ENCODE measurements at places on chromosomes 2 and 18. TPM values are rescaled to one million over a fixed set of nuclear protein-coding genes. Genes with fewer than 3 reads are reported as not detected.

Gene CFAP210
- not detected for total RNA-seq

Gene IL1A
- total RNA-seq: 0.22 TPM

- no peak for DNase-seq
These were observed 4.4 kb downstream of the NFATC1 start for GRCh38 chr18:79400091-79400590.

DNA sequence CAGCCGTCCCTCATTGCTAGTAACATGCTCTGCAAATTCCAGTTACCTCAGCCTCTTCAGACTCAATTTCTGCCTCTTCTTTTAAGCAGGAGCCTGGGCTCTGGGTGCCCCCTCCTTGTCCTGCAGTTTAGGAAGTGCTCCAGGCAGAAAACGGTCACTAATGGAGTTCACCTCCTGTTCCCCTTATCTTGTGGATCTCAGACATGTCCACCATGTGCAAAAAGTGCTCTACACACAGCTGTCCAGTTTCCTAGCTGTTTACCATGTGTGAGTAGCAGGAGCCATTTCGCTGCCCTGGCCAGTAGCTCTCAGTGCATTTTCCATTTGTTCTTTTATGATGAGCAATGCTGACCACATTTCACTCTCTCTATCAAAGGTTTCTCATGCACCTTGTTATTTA lies 4.9 kb downstream of the SH3YL1 start:
- DNase-seq: no peak

- DNase-seq: peak; percentile 75
These were observed 48.6 kb downstream of the DDX1 start for GRCh38 chr2:15640261-15640711.

Gene CHST10
- total RNA-seq: 13.7 TPM

DNA sequence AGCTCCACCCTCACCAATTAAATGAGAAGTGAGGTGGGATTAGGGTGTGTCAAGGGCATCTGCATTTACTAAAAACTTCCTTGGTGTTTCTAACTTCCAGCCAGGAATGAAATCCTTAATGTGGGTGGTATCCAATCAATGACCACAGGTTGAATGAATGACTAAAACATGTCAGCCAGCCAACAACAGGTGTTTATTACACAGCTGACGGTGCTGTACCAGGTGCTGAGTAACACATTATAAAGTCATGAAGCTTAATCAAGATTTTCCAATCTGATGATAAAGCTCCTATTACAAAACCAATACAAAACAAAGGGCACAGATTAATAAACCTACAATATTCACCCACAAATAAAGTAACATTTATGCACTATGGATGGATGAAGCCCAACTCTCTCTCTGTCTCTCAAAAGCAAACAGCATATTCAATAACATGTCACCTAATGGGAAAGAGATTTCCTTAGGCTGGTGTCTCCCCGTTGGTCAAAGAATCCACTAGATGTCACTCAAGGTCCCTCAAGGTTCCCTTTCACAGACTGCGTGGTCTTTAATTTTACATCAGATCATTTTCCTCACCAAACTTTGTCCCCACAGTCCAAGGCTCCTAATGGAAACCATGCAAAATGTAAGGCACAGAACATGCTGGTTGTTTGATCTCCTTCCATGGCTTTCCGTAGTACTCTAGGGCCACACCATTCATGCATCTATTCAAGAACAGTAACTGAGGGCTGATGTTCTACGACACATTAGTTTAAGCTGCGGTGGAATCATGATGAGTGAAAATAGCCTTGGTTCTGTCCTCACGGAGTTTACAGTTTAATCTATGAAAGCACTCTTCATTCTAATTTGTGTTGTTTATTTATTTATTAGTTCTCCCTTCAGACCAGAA lies 6.4 kb upstream of the PTPN4 start:
- peak; percentile 45 for DNase-seq

DNA sequence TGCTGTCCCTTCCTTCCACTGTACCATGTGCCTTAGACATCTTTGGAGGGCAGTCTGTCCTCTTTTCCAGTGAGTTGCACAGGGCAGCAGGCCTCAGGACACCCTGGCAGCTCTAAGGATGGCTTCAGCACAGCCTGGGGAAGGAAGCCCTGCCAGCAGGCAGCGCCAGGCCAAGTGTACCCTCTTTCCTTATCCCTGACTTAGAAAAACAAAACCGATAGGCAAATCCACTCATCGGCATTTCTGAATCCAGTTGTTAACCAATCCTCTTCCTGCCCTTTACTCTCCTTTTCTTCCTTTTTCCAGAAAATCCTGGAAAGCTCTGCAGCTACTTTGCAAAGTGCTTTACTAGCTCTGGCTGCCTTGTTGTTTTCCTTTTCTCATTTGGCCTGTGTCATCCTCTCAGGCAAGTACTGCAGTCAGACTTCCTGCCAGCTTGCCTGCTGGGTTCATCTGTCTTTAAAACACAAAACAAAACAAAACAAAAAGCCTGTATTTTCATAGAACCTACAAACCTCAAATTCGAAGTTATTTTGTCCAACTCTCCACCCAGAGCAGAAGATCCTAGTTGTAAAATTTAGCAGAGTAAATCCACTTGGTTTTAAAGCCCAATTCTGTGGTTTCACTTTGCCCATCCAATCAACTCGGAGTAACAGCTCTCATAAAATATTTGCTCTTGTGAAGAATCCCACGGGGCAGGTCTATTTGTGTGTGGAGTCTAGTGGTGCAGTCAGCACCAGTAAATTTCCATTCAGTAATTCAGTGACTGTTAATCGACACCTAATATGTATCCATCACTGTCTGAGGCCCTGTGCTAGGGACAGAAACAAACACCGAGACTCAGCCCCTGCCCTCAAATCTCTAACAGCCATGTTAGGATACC lies 45.2 kb downstream of the PCBP1 start:
- DNase-seq: peak; percentile 71

Gene ALKAL2
- not detected for total RNA-seq

Gene SERPINB5
- not detected for total RNA-seq

GRCh38 chr2:240137596-240138253 lies 1.6 kb upstream of the COPS9 start:
- no peak for DNase-seq

Gene TUBA3D
- total RNA-seq: not detected

Gene LNPK
- total RNA-seq: 20.8 TPM

Gene RAB27B
- total RNA-seq: 13.8 TPM

DNA sequence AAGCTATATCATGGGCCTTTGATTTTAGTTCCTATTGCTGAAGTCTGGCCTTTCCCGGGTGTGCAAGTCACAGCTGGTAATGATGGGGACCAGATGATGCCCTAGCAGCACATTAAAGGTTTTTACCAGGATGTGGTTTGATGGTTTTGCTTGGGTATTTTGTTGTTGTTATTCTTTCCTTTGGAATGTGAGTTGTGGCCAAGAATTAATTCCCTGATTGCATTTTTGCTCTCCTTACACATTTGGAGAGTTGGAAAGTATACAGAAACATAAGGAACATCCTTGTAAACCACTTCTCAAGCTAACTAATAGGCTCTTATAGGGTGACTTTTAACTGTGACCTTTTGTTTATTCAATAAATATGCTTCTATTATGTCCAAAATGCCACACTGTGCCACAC lies 154.1 kb upstream of the MMADHC start:
- peak; percentile 90 for DNase-seq

DNA sequence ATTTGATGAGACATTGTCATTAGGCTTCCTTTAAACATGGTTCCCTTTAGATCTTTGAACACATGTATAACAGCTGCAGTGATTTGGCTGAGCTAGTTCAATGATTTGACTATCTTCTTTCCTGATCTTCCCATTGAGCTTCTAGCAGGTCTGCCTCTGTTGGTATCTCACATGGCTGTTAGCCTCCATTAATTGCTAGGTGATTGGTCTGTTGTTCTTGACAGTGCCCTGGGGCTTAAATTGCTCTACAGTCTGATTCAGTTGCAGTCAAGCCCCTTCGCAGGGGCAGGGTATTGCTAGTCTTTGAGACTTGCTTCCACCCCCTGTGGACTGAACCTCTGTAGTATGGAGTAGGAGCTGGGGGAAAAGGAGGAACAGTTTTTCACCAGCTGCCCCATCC lies 24.1 kb downstream of the SKA1 start:
- no peak for DNase-seq

- DNase-seq: no peak
These were observed 40.0 kb downstream of the COL4A3 start for GRCh38 chr2:227204452-227204851.

Gene GALNT14
- 0.20 TPM for total RNA-seq

Gene EMILIN2
- 1.2 TPM for total RNA-seq

DNA sequence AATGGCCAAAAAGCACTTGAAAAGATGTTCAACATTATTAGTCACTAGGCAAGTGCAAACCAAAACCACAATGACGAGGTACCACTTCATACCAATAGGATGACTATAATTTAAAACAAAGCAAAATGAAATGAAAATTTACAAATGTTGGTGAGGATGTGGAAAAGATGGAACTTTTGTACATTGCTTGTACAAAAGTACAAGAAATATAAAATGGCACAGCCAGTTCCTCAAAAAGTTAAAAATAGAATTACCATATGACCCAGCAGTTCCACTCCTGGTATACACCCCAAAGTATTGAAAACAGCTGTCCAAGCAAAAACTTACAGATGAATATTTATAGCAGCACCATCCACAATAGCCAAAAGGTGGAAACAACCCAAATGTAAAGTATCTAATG lies 107.8 kb upstream of the XPO1 start:
- DNase-seq: peak; percentile 85

DNA sequence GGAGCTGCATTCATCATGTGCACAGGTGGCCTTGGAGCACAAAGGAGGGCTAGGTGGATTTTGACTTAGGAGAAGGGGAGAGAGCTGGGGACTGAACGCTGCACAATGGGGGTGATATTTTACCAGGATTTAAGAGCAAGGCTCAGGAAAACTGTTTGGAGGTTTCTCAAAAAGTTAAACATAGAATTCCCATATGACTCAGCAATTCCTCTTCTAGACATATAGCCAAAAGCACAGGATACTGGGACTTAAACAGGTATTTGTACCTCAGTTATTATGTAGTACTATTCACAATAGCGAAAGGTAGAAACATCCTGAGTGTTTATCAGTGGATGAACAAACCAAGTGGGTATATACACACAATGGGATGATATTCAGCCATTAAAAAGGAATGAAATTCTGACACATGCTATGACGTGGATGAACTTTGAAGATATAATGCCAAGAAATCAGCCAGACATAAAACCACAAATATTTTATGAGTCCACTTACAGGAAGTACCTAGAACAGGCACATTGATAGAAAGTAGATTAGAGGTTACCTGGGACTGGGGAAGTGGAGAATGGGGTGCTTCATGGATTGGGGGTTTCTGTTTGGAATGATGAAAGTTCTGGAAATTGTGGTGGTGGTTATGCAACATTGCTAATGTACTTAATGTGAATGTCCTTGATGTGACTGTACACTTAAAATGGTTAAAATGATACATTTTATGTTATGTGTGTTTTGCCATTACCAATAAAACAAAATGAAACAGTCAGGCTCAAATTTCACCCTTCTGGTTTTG lies 216.9 kb downstream of the HAUS1 start:
- DNase-seq: peak; percentile 92

- DNase-seq: no peak
These were observed 791.0 kb downstream of the DCC start for GRCh38 chr18:53131001-53131400.

GRCh38 chr2:236985761-236986339 lies 99.8 kb upstream of the COPS8 start:
- DNase-seq: no peak

DNA sequence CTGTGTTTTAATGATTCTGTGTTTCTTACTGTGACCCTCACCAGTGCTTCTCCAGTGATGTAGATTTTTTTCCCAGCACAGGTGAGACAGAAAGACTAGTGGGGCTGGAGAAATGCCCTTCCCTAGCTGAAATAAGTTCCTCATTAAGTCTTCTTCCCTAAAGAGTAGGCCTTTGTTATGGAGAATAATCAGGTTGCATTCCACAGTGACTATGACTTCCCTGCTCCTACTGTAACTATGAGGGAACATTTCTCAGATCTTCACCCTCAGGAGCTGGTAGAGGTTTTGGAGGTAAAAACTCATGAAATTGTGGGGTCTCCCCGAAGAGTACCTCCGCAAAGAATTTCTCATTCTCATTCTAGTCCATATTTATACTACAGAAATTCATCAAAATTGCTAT lies 286.2 kb downstream of the GRB14 start:
- no peak for DNase-seq
